ENCODE measurements at places on chromosomes 1 and 21.
A peak's percentile ranks its signal among the peaks of the same experiment; 100 is the strongest.

DNA sequence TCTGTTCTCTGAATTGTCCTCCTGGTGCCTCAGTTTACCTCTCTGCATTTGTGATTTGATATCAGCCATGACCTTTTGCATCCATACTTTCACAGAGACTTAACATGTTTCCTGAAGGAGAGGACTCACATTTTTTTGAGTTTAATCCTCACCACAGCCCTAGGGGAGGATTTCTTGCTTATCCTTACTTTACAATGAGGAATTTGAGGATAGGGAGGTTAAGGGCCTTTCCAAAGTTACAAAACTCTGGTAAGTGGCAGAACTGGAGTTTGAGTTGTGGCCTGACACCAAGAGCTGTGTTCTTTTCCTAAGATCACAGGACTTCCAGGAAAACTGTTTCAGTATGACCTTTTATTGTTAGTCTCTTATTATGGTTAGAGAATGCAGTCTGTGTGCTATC is 34.2 kb downstream of the TNFRSF8 start:
- DNase-seq: no peak

DNA sequence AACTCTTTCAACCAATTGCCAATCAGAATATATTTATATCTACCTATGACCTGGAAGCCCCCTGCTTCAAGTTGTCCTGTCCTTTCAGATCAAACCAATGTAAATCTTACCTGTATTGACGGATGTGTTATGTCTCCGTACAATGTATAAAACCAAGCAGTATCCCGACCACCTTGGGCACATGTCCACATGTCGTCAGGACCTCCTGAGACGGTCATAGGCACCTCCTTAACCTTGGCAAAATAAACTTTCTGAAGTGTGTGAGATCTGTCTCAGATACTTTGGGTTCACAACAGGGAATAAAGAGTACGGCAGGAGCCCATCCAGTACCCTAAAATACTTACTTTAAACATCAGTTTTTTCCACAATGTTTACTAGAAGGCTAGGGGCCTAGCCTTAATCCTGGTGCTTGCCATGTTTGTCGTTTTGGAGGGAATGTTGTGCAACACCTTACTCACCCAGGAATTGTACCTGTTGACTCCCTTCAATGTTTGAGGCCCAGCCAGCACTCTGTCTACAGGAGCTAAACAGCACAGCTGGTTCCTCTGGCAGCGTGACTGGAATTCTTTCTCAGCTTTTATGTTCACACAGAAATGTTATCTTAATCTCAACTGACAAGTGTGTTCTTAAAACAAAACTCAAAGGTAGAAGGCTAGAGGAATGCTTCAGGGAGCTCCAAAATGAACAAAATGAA is 90.8 kb upstream of the USP25 start:
- no peak for DNase-seq

- DNase-seq: peak; percentile 9
Measured at GRCh38 chr1:58162952-58163550, 383.5 kb downstream of the OMA1 start.

DNA sequence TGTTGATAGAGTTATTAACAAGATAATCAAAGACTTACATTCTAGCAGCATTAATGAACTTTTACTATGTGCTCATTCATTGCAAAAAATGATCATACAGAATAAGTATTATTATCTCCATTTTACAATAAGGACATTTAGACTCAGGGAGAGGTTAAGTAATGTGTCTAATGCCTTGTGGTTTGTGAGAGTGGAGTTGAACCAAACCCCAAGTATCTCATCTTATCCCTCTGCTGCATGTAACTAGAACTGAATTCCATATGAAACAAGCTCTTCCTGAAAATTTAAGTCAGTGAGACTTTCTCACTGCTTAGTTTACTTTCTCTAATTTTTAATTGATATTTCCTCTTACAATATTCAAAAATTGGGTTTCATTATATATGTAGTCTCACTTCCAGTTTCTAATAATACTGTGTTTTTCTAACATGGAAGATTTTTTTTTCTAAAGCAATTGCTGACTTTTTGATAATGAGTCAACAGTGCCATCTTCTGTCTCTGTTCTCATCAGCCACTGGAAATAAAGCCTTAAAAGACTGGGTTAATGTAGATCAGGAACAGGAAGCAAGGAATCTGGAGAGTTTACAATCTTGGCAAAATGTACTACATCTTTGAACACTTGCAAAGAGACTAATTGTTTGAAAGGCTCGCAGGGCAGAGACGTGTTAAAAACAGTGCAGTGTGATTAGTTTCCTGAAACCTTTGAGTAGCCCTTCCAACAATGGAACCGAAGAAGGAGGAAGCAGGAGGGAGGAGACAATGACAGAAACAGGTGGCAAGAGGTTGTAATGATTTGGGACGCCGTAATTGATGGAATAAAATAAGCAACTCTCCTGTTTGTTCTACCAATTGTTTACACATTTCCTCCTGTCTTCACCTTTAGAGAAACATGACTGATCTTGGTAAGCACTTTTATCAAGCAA is 567.6 kb downstream of the MRPL39 start:
- peak; percentile 26 for DNase-seq

GRCh38 chr1:238499021-238499420 is 608.3 kb upstream of the ZP4 start:
- DNase-seq: no peak

DNA sequence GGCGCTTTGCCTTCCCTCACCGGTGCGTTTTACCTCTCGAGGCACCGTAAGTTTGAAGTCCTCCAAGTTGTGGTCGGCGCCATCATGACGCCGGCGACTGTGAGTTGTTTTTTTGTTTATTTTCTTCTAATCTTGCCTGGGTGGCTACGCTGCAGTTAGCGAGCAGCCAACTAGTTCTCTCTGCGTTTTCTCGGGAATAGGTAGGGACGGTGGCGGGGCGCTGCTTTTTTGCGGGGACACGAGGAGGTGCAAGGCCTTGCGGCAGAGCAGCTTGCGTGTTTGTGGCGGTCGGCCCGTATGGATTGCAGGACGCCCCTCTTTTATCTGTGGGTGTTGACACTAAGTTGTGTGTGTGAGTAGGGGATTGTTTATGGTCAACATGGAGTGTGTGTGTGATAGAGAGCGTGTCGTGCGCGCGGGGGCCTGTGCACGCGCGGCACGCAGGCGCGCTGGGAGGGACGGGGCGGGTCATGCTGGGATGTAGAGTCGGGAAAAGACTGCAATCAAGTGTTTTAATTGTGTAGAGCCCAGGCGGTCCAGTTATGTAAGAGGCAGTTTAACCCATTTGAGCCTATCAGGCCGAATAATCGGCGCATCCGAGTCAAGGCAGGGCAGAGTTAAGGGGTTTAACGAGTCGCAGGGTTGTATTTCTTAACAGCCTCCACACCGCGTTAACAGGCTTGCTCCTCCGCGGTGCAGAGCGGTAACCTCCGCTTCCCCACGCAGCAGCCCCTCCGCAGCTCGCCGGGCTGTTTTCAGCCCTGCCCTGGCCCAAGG is 1.2 kb upstream of the NEGR1 start:
- peak; percentile 44 for DNase-seq

DNA sequence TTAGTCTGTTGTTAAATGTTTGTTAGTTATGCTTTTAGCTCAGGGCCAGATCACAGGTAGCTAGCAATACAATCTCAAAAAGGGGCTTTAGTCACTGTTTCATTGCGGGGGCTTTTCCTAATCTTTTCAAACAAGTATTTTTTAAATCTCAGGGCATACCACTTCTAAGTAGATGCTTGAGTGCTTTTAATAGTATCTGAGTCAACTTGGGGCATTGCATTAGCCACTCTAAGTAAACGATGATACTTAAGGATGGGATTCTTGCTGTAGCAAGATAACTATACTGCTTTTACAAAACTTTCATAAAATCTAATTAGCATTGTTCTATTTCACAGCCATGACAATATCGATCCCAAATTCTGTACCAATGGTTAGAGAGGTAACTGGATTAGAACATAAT is 11.6 kb downstream of the CDC42BPA start:
- no peak for DNase-seq

GRCh38 chr21:15149600-15150224 is 84.9 kb upstream of the NRIP1 start:
- no peak for DNase-seq

DNA sequence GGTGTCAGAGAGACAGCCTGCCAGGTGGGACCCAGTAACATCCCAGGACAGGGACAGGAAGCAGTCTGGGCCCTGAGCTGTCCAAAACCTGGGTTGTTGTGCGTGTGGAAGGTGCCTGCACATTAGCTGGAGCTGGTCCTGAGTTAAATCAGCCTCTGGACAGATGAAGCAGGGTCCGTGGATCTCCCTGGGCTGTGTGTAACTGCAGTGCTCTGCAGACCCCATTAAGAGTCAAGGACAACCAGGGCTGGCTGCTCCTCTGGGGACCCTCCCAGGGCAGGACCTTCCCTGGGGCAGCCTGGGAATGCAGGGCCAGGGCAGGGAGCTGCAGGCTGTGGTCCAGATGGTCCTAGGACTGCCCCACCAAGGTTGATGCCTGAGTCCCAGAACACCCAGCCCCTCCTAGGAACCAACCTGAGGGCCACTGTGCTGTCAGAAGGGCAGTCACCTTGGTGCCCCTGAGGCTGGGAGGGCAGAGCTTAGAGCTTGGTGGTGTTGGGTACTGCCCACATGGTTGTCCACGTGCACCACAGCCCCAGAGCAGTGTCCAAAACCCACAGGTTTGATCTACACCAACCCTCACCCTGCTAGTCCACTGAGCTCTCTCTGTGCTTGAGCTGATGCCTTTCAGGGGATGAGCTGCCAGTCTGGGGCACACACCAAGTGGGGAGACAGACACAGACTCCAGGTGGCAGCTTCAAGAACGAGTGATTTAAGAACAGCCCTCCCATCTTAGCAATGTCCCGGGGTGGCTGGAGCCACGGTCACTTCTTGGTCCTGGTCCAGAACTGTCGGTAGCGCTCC is 2.9 kb downstream of the MRPL55 start:
- no peak for DNase-seq

DNA sequence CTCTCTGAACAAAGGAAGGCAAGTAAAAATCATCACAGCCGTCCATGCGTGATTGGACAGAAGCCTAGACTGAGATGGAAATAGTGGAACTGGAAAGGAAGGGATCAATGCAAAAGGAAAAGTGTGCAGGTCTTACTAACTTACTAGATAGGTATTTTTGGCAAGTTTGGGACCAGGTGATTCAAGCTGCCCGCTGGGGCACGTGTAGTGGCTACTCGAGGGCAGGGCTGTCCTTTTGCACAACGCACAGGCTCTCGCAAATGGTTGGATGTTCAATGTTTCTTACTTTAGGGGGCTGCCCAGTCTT is 566 bp upstream of the ALG6 start:
- no peak for DNase-seq

- peak; percentile 2 for DNase-seq
Measured at GRCh38 chr1:230031131-230031530, 35.9 kb upstream of the GALNT2 start.

DNA sequence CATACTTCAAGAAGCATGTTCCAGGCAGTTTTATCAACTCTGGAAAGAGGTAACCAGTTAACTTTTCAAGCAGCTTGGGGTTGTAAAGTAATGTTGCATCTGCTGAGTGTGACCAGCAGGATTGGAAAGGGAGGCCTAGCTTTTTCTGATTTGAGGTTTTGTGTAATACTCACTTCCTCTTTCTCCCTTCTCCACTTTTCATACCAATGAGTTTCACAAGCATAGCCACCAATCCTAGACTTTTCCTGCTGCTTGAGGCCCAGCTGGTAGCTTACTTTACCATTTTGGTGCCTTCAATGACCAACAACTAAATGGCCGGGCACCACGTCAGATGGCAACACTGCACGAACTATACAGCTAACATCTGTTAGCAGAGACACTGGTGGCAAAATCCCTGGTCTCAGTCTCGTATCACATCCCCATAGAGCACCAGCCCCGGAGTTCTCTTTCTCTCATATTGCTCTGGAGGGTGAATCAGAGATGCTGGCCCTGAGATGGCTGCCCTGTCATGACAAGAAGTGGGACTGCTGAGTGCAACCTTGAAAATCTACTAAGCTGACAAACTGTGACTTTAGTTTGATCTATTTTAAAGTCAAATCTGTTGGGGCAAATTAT is 14.8 kb upstream of the GPR88 start:
- DNase-seq: no peak

DNA sequence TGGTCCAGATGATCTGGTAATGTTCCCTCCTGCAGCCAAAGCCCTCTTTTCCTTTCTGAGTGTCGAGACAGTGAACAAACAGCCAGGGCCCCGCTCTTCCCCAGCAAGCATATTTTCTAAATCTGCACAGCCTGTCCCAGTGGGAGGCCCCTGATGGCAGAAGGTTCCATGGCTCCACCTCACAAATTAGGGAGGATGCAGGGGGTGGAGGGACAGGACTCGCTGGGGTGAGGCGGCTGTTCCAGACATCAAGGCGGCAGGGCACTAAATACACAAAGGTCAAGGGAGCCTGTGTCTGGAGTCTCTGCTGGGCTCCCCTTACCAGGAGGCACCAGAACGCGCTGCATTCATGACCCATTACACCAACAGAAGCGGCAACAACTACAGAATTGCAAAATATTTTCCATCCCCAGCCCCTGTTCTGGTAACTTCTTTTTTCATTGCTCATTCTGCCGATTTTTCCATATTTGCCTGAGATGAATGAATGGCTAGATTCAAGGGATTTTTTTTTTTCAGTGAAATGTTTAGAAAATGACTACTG is 27.0 kb upstream of the PRELP start:
- DNase-seq: no peak

- DNase-seq: no peak
Measured at GRCh38 chr1:228938537-228938901, 203.2 kb downstream of the RHOU start.

DNA sequence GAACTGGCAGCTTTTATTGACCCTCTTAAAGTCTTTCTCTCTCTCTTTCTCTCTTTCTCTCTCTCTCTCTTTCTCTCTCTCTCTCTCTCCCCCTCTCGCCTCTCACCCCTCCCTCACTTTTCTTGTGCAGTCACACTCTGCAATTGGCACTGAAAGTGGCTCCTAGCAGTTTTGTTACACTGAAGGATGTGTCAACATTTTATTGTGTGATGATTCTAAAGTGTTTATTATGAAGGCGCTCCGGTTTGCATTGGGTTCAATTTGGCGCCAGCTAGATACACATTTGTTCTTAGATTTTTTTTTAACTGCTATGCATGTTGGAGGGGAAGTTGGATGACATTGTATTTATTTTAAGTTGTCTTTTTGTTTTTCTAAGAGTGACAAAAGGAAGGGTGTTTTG is 64.0 kb upstream of the CHRM3 start:
- DNase-seq: no peak

GRCh38 chr1:57483954-57484353 is 60.1 kb upstream of the DAB1 start:
- DNase-seq: no peak

- no peak for DNase-seq
Measured at GRCh38 chr21:32757804-32758203, 13.8 kb downstream of the PAXBP1 start.

- DNase-seq: no peak
Measured at GRCh38 chr1:112877750-112878149, 78.2 kb downstream of the SLC16A1 start.

DNA sequence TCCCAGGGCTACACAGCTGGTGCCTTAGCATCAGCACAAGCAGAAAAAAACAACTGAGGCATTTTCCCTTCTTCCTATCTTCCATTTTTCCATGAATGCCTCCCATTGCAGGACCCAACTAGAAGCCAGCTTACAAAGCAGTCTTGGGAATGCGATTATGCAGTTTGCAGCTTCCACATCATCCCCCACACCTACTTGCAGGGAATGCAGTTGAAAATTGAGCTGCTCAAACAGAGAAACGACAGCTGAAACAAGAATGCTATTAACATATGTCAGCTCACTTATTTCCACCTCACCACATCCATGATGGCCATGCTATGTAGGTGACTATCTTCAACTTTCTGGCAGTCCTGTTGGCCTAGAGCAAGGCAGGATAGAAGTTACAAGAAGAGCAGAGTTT is 150.6 kb upstream of the KCTD3 start:
- DNase-seq: no peak
